ENCODE measurements at places on chromosomes 1 and 21. TPM values are rescaled to one million over a fixed set of nuclear protein-coding genes. Genes with fewer than 3 reads are reported as not detected.

HES2 gene
- total RNA-seq: 0.34 TPM

DNA sequence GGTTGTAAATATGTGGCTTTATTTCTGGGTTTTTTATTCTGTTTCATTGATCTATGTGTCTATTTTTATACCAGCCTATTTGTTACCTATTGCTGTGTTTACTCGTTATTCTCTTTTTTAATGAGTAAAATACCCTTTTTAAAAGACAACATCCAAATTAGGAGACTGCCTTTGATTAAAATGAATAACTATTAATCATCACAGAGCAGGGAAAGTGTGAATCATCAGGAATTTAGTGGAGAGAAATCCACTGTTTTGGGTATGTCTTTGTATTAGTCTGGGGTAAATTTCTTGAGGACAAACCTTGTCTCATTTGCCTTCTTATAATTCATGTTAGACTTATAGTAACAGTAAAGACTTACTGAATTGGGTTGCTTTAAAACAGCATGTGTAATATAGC is 12.1 kb downstream of the DISC1 start:
- no peak for DNase-seq

DNA sequence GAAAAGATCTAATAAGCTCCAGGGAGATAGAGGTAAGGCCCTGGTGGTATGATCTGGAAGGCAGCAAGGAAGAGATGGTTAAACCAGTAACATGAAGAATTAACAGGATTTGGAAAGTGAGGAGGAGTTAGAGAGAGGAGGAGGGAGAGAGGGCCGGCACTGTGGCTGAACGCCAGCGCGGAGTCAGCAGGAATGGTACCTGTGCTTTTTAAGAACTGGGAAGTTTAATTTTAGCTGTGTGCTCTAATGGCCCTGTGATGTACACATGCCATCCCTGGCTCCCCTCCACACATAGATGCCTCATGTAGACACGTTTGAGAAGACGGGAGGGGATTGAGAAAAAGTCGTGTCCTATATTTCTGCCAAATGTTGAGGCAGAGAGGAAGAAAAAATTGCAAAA is 13.8 kb upstream of the AVPR1B start:
- no peak for DNase-seq

DNA sequence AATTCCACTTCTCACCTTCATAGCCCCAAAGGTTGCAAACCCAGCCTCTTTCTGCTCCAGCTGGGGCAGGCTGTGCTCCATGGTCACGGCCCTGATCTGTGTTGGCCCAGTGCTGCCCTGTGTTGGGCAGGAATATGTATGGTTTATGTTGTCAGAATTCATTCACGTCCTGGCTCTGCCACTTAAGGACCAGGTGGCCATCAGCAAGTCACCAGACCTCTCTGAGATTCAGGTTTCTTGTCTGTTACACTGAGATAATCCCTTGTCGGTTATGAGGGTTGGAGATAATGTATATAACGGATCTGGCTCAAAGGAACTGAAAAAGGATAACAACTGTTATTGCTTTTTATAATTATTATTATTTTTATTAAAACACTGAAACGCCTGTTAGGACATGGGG is 39.1 kb upstream of the SELENON start:
- DNase-seq: no peak

IARS2 gene
- 48.7 TPM for total RNA-seq

GRCh38 chr1:175073633-175074032 is 6.0 kb downstream of the TNN start:
- no peak for DNase-seq

GRCh38 chr1:8223526-8223925 is 94.4 kb upstream of the SLC45A1 start:
- DNase-seq: no peak

WNT3A gene
- not detected for total RNA-seq

- DNase-seq: no peak
These were observed 275.2 kb downstream of the GRIK1 start for GRCh38 chr21:29664615-29665014.

DNA sequence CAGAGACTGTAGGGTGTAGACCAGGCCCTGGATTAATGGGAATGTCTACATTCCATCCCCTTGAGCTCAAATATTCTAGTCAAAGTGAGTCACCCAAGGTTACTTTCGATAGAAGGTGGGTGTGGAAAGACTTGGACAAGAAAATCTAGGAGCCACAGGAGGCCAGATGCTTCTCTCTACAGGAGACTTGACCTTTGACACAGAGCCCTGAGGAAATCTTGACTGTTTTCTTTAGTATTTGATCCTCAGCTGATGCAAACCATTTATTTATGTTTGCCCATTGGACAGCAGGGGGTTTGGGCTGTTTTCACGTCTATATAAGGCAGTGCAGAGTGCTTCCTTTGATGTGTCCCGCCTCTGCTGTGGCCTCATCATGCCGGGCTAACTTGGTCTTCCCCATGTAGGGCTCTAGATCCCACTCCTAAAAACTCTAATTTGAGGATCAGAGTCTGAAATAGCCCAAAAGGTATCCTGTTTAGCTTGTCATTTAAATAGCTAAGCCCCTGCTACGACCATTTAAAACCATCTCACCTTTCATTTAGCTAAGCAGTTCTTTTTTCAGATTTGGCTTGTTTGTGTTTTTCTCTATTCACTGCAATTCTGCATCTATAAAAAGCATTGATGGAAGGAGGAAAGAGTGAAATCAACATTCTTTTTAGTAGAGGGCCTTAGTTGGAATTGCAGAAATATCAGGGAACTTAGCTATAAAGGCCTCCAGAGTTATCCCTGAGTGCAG is 15.5 kb upstream of the MAP3K7CL start:
- DNase-seq: no peak

DNA sequence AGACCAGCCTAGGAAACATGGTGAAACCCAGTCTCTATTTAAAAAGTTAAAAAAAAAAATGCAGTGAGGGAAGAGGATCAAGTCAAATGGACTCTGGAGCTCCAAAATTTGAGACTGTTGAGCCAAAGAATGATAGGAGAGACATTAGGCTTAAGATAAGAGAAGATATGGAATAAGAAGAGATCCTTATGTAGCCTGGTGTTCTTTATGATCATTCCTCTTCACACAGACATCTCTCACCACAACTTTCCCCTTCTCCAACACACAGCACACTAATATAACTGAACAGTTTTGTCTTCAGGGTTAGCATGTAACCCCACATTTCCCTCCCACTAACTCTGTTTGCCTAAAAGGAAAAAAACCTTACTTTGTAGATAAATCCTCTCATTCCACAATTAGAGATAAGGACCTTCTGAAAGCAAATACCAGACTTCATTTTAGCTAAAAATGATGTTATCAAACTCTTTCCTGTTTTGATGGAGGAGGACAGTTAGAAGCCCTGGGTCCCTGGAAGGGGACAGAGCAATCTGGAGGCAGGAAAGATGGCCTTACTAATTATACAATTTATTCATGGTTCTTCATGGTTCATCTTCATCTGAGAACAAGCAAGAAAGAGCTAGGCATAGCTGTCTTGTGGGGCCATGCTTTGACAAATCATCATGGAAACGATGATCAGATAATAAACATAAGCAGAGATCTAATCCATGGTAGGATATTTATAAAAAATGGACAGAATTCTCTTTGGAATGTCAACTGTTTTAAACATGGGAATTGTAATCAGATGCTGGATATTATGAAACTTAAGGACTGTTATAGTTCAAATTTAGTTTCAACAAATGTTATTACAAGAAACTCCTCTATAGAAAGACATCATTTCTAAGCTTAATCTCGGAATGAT is 96.7 kb upstream of the S1PR1 start:
- DNase-seq: no peak

SPATA46 gene
- not detected for total RNA-seq
